ENCODE measurements at places on chromosomes 4 and X.

GRCh38 chrX:132022198-132022966 is 720 bp upstream of the STK26 start:
- no peak for DNase-seq

DNA sequence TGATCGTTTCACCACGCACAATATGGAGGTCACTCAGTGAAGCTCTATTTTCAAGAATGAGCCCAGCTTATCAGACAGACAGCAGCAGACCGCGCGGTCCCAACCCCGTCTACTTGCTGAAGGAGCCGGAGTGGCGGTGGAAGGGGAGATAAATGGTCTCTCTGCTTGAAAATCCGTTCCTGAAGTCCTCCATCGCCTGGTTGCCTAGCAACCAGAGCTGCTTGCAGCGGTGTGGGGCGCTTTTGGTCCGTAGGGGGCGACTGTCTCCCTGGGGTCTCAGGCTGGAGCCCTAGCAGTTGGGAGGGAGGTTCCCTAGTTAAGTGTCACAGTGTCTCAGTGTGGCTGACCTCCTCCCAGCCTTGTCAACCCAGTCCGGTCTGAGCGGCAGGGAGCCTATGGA is 8.3 kb upstream of the DLG3 start:
- DNase-seq, result no peak

GRCh38 chr4:99934891-99935290 is 11.5 kb downstream of the DNAJB14 start:
- DNase-seq, result no peak

- DNase-seq, result no peak
Observed at GRCh38 chr4:165806613-165807012, 66.4 kb upstream of the TLL1 start.

DNA sequence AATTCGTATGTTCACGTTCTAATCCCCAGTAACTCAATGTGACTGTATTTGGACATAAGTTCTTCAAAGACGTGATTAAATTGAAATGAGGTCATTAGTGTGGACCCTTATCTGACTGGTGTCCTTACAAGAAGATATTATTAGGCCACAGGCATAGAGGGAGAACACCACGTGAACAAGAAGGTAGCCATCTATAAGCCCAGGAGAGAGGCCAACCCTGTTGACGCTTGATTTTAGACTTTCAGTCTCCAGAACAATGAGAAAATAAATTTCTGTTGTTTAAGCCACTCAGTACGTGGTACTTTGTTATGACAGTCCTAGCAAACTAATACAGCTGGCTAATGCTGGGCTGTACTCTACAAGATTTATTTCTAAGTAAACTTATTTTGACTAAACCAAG is 1.5 kb upstream of the EIF1AX start:
- DNase-seq, result no peak

- DNase-seq, result no peak
Observed at GRCh38 chr4:108377021-108377420, 208.3 kb upstream of the LEF1 start.

DNA sequence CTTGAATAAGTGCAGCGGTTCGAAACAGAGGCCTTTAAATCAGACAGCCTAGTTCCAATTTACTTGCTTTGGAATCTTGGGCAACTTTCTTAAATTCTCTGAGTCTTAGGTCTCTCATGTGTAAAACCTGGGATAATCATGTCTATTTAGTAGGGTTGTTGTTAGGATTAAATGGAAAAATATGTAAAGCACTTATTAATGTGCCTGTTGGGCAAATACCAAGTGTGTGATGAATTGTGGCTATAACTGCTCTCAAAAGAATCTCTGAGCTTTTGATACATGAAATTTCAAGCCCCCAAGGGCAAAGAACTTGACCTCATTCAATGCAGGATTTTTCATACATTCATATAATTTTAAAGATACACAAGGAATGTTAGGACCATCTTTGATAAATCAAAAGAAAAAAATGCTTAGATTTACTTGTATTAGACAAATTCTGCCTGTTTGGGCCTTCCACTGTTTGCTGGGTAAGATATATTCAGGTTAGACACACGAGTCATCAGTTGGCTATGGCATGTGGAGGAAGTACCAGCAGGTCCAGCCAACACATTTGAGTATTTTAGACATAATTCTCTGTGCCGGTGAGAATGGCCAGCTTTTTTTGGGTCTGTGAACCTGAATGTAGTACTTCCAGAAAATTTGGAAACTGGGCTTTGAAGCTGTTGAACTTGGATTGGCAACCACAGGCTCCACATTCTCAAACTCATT is 241.4 kb upstream of the CNKSR2 start:
- DNase-seq, result no peak

- DNase-seq, result no peak
Observed at GRCh38 chr4:108544481-108544880, 75.9 kb upstream of the RPL34 start.

DNA sequence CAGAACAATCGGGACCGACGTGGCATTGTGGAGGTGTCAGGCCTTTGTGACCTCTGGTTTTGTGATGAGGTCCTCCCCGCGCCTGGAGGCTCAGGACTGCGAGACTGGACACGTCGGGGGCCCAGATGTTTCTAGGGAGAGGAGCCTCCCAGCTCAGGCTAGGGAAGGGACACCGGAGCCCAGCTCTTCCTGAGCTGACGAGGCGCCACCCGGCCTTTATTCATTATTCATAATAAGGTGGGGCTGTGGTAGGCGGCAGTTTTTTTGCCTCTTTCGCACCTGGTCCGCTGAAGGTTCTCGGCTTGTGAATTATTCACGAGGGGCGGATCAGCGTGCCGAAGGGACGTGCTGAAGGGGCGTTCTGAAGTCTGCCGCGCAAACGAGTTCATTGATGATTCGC is 2.3 kb upstream of the UBA1 start:
- DNase-seq, result no peak

DNA sequence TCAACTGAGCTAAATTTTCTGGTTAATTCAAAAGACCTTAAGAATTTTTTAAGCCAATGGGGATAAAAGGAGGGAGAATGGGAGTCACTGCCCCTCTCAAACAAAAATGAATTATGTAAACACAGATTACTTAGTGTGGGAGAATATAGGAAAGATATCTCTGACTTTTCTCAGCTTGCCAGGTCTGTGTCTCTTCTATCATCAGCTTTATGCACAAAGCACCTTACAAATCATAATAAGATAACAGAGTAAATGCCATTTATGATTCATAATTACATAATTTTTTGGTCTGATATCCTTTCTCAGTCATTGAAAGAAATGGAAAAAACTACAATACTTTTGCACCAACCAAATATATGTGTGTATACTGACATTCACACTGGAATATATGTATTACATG is 604.6 kb upstream of the FAM241A start:
- no peak for DNase-seq

DNA sequence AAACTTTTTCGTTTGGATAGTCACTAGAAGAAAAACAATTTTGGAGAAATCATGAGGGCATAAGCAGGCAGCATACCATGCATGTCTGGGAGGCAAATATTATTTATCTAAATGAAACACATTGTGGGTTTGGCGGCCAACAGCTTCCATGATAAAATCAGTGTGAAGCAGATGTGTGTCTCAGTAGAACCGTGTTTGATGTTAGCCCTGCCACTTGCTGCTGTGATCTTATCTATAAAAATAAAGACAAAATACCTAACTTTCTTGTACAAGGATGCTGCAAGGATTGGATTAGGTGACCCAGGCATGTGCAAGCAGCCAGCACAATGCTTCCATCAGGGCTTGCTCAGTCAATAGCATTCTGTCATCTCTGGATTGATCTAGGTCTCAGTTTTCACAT is 341.4 kb downstream of the PACRGL start:
- DNase-seq, result no peak

DNA sequence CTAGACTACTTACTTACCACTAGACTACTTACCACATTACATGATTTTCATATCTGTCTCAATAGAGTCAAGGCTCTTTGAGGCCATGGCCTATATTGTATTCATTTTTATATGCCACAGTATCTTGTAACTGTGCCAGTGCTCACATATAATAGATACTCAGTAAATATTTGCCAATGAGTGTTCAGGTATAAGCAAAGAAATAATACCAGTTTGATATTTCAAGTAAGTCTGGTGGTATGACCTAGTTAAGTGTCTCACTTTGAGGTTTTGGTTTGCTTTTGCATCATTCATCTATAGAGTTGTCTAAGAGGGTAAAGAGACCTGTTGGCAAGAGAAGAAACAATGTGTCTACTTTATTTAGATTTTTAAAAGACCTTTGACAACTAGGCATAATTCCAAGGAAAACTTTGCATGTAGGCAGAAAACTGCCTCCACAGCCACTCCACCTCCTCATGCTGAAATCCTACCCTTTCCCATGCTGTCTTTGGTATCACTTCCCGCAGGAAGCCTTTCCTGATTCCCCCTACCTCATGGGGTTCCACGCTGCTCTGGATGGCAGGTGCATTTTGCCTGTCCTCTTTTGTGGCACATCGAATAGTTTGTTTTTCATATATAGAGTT is 91.3 kb upstream of the KLHL13 start:
- no peak for DNase-seq

- no peak for DNase-seq
Observed at GRCh38 chrX:19791562-19791961, 95.8 kb downstream of the SH3KBP1 start.

DNA sequence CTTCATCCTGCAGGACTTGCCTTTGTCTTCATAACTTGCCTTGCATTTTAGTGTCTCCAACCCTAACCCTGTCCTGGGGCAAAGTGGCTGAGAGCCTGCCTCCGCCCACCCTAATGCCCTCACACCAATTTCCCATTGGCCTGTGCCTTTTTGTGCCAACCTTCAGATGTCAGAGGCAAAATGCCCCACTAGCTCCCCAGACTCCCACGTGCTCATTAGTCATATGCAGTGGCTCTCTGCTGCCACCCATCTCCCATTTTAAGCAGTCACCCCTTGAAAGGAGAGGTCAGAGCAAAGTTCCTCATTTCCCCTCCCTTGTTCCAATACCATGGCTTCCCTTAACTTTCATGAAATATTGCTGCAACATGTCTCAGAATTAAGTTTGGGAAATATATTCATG is 74.8 kb upstream of the PASD1 start:
- no peak for DNase-seq

- no peak for DNase-seq
Observed at GRCh38 chr4:161799710-161800109, 364.1 kb downstream of the FSTL5 start.

DNA sequence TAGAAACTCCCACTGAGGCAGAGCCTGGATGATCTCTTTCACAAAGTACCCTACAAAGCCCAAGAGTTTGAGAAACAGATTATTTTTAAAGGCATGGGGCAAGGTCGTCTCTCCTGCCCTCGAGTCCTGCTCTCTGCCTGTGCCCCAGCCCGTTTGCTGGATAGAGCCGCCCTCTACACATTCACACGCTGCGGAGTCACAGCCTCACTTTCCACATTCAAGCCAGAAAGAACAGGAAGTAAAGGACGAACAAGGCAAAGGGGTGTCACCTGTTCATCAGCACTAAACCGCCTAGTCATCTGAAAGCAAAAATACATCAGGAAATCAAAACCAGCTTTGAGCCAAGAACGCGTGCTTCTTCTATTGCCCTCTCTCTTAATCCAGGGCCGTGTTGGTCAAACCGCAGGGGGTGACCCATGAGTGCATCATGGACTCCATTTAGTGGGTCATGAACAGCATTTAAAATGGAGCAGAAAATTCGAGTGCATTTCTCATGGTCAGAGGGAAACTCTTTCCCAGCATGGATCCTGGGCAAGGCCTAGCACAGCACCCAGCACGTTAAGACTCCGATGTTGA is 83.4 kb downstream of the PHKA2 start:
- no peak for DNase-seq

- DNase-seq, result no peak
Observed at GRCh38 chr4:74297539-74297938, 10.7 kb upstream of the EPGN start.

DNA sequence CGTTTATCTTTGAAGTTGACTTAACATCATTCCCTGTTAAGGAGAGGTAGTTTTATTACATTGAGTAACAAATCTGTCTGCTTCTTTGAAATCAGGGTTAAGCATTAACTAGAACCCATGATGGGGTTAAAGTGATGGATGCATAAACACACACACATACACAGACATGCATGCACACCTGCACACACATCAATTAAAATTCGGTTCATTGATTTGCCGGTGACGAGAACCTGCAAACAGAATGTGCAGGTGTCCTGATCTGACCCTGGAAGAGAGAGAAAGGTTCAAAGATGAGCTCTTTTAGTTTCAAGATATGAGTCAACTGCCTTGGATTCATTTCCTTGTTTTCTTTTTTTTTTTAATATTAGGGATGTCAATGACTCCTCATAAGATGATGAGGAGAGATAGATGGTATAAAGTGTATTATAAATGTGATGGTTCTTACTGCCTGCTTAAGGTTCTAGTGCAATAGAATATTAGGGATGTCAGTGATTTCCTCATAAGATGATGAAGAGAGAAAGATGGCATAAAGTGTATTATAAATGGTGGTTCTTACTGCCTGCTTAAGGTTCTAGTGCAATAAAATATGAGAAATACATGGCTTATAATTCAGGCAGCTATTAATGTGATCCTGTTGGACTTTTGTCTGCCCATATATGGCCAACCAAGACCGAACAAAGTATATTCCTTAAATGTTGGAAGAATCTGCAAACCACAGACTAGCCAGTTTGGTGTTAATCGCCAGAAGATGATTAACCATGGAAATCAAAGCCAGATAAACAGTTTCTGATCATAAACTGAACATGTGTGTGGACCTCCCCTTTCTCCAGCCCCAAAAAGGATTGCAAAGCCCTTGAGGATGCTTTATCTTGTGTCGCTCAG is 14.1 kb upstream of the CD99 start:
- no peak for DNase-seq

GRCh38 chrX:314781-315595 is 3.6 kb downstream of the GTPBP6 start:
- DNase-seq, result no peak

GRCh38 chrX:104432321-104432720 is 133.7 kb upstream of the IL1RAPL2 start:
- DNase-seq, result no peak

DNA sequence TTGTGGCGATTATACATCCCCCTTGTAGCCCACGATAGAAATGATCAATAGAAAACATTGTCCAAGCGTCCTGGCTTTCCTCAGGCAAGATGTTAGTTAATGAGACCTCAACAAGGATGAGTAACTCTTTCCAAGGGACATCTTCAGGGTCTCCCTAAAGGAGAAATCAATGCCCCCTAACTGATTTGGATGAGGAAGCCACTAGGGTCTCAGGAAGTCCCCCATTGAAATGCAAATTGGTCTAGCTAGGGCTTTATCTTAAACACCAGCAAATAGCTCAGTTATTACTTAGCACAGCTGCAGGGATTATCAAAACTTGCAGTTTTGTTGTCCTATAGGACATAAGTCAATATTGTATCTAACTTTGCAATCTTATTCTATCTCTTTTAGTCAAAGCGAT is 721.5 kb downstream of the IL1RAPL1 start:
- DNase-seq, result no peak

DNA sequence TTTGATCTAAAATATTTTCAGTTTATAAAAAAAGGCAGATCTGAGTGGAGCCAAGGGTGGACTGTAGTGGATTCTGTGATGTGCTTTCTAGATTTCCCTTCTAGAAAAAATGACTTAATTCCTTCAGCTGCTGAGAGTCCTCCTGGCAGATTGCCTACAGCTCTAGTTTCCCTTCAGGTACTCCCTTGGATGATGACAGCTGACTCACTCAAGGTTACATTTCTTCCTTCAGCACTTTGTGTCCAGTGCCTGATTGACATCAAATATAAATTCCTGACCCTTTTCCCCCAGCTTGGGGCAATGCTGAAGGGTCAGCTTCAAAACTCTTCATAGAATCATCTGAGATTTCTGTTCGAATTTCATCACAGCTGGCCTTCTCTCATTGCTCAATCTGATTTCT is 161.7 kb downstream of the EMCN start:
- DNase-seq, result no peak

GRCh38 chr4:38823766-38824165 is 19.2 kb upstream of the TLR1 start:
- no peak for DNase-seq

- no peak for DNase-seq
Observed at GRCh38 chr4:123790681-123791080, 394.1 kb downstream of the SPRY1 start.

Measured in pons (tissue), 1 donor.